ENCODE measurements at places on chromosomes 12 and 14.

DNA sequence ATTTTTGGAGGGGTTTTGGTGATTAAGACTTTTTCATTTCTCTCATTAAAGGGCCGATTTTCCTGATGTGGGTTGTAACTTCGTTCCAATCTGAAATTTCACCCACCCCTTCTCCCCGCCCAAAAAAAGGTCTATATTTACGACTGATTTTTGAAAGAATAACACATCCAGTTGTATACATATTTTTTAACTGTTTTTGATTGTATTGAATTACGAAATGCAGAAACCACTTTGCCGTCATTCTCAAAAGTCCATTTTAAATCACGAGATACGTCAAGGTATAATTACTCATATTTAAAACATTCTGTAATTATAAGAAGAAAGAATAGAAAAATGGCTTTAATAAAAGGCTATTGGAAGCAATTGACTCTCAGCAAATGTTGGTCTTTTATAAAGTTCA, 520.7 kb downstream of the MED13L start:
- no peak for DNase-seq

DNA sequence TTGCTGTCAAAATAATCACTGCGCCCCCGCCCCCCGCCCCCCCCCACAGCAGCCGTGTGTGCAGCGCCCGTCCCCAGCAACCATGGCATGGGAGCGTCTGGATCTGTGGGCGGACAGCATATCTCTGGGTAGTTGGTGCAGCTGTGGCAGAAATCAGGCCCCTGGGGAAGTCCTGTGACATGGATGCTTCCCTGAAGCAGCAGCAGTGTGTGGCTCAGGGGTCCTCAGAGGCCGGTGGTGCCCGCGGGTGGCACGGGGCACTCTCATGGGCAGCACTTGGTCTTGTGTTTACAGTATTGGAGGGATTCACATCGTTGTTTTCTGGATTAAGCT, 19.2 kb downstream of the XRCC3 start:
- no peak for DNase-seq

GRCh38 chr14:54475187-54475899, 13.4 kb downstream of the GMFB start:
- no peak for DNase-seq

GRCh38 chr14:101061411-101062064, 158.0 kb upstream of the RTL1 start:
- DNase-seq = no peak

- no peak for DNase-seq
These were observed 6.6 kb downstream of the RTN1 start for GRCh38 chr14:59863806-59864525.

- DNase-seq = no peak
These were observed 90.7 kb upstream of the NOS1 start for GRCh38 chr12:117452112-117452511.

DNA sequence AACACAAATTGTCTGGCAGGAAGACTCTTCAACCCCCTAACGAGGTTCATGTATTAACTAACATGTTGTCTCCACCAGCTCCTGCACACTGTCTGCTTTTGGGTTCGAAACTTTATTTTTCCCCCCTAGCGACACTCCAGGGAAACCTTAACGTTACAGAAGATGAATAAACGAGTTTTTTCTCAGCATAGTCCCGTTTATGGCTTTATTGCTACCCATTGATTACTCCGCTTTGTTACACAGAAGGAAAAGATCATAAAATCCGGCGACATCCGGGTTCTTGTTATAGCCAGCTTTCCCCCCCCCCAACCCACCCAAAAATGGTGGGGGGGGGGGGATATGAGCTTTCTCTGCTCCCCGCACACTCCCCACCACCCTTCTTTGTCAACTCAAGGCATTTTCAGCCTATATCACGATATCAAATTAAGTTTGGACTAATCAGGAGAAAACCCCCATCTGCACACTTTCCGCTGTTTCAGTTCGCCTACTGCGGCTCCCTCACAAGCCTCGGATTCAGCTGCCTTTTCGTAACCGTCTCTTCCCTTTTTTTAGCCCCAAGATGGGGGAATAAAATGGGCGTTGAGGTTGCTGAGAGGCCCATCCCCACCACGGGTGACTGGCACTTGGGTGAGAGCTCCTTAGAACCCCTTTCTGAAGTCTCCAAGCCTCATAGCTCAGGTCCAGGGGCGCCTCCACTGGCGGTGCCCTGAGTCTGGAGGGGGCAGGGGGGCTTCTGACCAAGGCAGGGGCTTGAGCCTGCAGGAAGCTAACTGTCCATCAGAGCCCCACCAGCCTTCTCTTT, 1.4 kb upstream of the HOXC6 start:
- no peak for DNase-seq

DNA sequence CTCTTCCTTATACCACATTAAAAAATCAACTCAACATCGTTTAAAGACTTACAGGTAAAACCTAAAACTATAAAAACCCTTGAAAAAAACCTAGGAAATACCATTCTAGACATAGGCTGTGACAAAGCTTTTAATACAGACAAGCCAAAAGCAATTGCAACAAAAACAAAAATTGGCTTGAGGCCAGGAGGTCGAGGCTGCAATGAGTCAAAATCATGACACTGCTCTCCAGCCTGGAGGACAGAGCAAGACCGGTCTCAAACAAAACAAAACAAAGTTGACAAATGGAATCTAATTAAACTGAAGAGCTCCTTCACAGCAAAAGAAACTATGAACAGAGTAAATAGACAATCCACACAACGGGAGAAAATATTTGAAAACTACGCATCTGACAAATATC, 1057.8 kb downstream of the FSCB start:
- DNase-seq = no peak

DNA sequence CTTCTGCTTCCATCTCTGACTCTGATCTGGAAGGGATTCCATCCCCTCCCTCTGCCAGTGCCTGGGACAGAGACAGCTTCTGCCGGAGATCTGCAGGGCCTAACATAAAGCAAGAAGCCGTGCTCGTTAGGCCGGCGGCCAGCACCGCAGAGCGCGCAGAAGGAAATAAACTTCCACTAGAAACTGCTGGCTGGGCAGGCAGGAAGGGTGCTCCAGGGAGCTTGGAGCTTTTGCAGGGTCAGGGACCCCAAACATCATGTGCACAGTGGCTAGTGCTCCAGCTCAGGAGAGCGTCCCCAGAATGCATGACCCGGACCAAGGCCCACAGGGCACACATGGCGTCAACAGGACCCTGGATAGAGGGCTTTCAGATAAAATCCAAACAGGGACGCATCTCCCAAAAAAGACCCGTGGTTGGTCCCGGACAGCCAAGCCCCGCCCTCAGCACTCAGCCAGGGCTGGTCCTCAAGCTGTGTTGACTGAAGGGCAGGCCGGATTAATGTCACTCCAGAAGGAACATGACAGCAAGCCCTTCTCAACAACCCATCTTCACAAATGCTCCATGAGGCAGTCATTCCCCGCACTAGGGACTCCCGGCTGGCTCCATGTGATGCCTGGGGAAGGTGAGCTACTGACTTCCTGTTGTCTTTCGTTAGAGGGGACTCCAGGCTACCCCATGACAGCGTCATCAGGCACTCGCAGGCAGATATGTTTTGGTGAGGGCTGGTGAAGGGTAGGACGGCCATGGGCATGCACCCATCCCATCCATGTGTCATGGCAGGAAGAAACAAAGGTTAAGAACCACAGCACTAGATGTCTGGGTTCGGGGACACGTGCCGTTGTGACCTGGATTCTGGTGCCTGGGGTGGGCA, 121.5 kb downstream of the CALM1 start:
- no peak for DNase-seq

- DNase-seq = no peak
These were observed 703 bp downstream of the ASCL4 start for GRCh38 chr12:107775093-107775721.

DNA sequence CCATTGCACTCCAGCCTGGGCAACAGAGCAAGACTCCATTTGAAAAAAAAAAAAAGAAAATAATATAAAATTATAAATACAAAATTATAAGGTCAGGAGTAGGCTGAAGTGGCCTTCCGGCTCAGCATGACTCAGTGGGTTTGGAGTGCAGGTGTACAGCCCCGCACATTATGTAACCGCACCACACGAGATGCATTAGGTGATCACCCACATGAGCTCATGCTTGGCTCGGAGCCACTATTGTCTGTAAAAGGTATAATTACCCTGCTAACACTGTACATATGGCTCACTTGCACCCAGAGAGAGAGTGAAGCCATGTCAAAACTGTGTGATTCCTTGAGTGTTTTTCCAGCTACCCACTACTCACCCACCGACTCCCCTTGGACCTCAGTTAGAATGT, 557.0 kb downstream of the SLC6A15 start:
- DNase-seq = no peak

DNA sequence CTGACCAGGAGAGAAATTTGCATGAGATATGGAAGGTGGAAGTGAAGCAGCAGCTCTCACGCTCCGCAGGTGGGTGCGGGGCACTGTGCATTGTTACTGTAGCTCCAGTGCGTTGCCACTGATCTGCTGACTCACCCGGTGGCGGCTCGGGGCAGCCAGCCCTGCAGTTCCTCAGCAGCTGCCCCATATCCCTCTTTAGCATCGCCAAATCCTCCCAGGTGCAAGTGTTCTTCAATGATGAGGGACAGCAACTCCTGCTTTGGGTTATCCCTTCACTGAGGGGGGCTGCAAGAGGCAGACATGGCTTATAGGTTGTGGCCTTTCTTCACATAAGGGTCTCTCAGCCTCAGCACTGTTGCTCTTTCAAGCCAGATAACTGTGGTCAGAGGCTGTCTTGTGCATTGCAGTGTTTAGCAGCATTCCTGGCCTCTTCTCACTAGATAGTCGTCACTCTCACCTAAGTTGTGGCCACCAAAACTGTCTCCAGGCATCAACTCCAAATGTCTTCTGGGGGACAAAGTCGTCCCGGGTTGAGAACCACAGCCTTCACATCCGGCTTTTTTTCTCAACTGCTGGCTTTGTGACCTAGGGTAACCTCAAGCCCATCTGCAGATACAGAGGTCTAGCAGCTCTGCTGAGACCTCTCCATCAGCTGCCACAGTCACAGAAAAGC, 180.8 kb downstream of the EFCAB11 start:
- DNase-seq = peak; percentile 25

DNA sequence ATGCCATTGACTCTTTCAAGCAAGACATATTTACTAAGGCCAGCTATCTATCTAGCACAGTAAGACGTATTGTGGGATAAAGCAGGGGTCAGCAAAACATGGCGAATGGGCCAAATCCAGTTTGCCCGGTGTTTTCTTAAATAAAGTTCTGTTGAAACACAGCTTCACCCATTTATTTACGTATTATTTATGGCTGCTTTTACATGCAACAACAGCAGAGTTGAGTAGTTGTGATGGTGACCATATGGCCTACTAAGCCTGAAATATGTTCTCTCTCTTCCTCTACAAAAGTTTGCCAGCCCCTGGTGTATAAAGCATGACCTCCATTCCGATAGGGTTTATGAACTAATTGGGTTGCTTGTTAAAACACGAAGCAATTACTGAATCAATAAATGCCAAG, 322.1 kb downstream of the CCDC91 start:
- no peak for DNase-seq

DNA sequence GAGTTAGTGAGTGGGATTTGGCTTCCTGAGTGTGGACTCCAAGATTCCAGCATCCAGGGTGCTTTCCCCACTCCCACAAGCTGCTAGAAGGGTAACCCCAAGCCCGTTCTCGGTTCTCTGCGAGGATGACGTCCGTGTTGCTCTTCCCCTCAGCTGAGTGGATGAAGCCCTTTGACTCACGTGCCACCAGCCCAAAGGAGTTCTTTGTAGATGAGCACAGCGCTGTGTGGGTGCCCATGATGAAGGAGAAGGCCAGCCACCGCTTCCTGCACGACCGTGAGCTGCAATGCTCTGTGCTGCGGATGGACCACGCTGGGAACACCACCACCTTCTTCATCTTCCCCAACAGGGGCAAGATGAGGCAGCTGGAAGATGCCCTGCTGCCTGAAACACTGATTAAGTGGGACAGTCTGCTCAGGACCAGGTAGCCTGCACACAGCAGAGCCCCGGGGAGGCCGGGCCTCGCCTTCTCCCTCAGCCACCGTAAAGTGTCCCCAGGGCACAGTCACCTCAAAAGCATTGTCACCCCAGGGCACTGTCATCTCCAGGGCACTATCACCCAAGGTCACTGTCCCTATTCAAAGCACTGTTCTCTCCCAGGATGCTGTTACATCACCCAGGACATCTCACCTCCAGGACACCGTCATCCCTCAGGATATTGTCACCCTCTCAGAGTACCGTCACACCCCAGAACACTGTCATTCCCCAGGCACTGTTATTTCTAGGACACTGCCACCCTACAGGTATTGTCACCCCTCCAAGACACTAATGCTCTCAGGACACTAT, 31.3 kb downstream of the SERPINA3 start:
- DNase-seq = no peak

DNA sequence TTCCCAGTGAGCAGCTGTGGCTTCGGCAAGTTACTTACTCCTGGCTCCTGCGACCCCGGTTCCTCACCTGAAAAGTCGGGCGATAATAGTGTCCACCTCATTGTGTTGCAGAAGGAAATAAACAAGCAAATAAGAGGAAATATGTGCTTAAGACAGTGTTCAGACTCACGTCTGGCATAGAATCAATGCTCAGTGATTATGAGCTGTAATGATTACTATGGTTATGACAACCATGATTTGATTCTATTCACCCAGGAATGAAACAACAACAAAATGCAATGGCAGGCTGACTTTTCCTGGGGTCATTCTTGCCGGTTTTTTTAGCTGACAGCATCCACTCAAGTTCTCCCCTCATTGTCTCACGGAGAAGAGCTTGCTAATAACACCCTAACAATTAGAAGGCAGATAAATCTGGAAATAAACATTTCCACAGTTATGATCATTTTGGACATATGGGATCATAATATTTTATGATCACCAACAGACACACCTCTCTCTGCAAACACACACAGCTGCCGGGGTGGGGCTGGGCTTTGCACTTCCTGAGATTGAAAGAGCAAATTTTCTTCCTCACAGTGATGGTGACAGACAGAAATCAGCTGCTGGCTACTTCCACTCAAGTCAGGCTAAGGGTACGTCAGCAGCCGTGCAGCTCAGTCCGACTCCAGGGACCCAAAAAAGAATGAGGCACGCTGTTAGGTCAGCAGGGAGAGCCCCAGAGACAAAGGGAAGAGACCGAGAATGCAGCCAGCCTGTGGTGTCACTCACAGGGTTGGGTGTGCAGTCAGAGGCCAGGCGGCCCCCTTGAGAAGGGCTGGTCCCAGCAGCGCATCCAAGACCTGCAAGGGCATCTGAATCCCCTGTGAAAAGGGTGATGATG, 158.0 kb downstream of the RIMBP2 start:
- no peak for DNase-seq

DNA sequence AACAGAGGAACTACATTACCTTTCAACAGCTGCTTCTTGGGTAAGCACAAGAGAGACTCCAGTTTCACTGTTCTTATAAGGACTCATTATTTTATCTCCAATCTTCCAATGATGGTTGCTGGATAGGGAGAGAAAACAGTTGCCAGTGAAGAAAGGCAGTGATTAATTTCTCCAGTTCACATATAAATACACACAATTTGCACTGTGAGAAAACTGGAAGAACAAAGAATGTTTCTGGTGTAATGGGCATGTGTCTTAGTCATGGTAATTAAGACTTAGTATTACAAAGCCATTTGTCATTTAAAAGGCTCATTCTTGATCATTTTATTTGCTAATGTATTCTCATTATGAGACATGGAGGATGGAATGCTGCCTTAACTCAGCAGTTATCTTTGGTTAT, 78.0 kb upstream of the FAR2 start:
- DNase-seq = no peak

Data from activated naive CD4-positive, alpha-beta T cell (primary cell).